ENCODE measurements at places on chromosomes 13 and 19. TPM values are rescaled to one million over a fixed set of nuclear protein-coding genes. Genes with fewer than 3 reads are reported as not detected.

DNA sequence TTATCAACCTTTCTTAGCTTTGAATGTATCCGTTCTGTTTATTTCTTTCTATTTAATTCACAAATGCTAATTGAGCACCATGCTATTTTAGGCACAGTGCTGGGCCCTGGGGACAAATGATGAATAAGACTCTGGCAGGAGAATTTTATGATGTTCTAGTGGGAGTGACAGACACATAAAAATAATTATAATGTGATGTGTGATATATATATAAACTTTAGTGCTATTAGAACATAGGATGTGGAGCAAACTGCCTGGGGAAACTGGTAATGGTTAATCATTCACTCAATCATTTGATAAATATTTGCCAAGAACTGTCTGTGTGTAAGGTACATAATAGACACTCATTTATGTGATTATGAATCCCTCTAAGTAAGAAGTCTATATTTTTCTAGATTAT lies 50.7 kb upstream of the FRY start:
- no peak for DNase-seq

DNA sequence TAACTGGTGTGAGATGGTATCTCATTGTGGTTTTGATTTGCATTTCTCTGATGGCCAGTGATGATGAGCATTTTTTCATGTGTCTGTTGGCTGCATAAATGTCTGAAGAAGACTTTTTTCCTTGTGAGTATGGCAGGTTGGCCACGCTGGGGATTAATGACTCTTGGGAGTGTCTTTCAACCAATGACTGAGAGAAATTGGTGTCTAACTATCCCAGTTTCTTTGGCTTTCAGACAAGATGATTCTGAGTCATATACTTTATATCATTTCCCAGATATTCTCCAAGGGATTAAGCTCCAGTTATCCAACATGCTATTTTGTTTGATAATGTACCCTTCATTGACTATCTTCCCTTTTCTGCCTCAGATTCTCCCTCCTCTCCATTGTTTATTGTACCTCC lies 35.5 kb upstream of the CSNK1A1L start:
- DNase-seq, result no peak

GRCh38 chr13:84136582-84136981 lies 254.3 kb upstream of the SLITRK1 start:
- no peak for DNase-seq

DNA sequence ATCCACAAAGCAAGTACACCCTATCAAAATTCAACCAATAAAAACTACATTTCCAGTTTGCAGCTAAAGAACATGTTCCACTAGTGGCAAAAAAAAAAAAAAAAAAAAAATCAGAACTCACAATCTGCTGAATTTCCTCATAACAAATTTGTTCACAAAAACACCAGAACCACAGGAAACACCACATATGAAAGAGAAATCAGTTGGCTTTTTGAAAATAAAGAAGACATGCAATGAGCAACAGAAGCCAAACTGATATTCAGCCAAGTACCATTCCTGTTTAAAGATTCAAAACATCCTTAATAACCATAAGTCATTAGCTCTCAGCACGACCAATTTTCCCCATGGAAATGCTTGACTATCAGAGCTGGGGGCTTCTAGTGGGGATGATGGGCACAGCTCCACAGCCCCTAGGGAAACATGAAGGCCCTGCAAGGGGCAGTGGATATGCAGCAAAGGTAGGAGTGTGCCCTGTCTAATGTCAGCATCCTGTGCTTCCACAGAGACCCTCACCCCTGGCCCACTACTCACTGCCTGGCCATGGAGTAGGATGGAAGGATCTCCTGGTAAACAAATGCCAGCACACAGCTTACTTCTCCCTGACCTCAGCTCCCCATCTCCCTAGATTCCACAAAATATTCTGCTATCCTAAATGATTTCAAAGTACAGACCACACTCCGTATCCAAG lies 74.0 kb upstream of the DOCK9 start:
- DNase-seq, result no peak

DNA sequence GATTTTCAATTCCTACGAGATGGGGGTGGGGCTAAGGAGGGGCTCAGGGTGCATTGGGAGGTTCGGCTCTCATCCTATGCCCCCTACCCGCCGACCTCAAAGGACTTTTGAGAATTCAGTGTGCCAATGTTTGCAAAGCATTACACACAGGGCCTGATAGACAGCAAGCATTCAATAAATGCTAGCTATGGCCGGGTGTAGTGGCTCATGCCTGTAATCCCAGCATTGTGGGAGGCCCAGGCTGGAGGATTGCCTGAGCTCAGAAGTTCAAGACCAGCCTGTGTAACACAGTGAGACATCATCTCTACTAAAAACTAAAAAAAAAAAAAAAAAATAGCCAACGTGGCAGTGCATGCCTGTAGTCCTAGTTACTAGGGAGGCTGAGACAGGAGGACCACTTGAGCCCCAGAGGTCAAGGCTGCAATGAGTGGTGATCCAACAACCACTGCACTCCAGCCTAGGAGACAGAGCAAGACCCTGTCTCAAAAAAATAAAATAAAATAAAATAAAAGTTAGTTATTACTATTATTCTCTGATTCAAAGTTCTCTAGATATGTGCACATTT lies 1.9 kb upstream of the CBLC start:
- DNase-seq, result no peak

GRCh38 chr13:32905063-32905863 lies 111.0 kb upstream of the KL start:
- DNase-seq, result peak; percentile 61

- DNase-seq, result peak; percentile 71
These were observed 3.3 kb upstream of the RASA3 start for GRCh38 chr13:114135731-114136171.

GRCh38 chr13:74977498-74977897 lies 504.5 kb downstream of the TBC1D4 start:
- DNase-seq, result no peak

DNA sequence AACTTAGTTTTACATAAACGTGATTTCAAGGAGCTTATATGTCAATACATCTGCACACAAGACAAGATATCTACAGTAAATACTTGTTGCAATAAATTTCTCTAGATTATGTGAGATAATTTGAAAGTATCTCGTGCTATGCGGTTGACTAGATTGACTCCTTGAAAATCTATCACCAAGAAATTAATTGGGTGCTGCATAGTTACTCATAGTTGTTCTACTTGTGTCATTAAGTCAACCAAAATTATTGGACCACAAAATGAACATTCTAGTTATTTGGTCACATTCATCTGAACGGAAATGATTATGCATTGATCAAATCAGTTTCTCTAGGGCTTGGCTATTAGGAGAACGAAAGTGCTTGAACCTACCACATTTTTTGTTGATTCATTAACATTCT lies 2291.5 kb downstream of the PCDH9 start:
- DNase-seq, result no peak

- no peak for DNase-seq
These were observed 10.1 kb downstream of the DPY19L3 start for GRCh38 chr19:32415669-32416068.

- DNase-seq, result no peak
These were observed 64.5 kb downstream of the ABCC4 start for GRCh38 chr13:95236774-95237173.

DNA sequence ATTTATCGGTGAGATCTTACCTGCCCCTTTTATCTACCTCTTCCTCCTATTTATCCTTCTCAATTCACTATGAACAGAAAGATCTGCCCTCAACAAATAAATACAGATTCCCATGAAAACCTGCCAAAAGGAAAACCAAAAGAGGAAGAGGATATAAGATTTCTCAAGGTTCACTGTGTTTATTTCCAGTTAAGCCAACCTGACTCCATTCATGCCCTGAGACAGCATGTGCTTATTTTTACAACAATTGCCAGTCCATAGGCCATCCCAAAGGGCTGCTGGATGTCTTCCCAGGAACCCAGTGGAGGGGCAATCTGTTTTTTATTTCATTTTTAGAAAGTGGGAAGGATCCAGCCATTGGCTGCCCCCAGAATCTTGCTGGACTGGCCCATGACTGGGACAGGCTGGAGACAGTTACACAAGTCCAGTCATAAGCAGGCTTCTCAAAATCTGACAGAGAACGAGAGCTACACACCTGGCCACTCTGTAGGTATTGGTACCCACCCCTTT lies 209.1 kb downstream of the IRS2 start:
- DNase-seq, result no peak

GRCh38 chr19:4378886-4379285 lies 21.5 kb downstream of the SH3GL1 start:
- peak; percentile 3 for DNase-seq

GRCh38 chr19:47075941-47076340 lies 27.5 kb upstream of the TMEM160 start:
- no peak for DNase-seq

DNA sequence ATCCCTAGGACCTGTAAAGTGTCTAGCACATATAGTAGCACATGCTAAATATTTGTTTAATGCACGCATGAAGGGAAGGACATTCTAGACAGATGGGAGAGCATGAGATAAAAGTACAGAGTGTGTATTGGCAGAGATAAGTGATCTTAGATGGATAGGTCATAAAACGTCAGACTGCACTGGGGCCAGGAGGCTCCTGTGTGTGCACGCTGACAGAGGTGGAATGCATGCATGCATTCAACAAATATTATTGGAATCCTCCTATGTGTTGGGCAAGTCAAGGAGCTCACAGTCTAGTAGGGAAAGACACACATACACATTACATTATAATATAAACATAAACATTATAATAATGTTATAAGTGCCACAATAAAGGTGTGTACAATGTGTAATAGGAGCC lies 73.3 kb downstream of the FGF9 start:
- DNase-seq, result no peak

- no peak for DNase-seq
These were observed 363 bp downstream of the SPIB start for GRCh38 chr19:50419022-50419579.

GRCh38 chr19:43300876-43301765 lies 31.8 kb upstream of the PSG9 start:
- no peak for DNase-seq

DNA sequence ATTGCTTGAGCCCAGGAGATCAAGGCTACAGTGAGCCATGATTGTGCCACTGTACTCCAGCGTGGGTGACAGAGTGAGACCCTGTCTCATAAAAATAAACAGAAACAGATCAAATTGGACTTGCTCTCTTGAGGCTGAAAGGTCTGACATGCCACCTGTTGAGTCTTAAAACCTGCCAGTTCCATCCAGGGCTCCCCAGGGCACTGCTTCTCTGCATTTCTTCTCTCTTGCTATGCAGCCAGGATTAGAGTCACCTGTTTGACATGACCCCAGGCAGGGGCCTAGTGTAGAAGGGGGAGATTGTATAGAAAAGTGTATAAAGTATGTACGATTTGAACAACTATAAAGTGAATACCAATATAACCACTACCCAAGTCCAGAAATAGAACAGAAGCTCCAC lies 45.4 kb downstream of the ARHGAP35 start:
- no peak for DNase-seq

DNA sequence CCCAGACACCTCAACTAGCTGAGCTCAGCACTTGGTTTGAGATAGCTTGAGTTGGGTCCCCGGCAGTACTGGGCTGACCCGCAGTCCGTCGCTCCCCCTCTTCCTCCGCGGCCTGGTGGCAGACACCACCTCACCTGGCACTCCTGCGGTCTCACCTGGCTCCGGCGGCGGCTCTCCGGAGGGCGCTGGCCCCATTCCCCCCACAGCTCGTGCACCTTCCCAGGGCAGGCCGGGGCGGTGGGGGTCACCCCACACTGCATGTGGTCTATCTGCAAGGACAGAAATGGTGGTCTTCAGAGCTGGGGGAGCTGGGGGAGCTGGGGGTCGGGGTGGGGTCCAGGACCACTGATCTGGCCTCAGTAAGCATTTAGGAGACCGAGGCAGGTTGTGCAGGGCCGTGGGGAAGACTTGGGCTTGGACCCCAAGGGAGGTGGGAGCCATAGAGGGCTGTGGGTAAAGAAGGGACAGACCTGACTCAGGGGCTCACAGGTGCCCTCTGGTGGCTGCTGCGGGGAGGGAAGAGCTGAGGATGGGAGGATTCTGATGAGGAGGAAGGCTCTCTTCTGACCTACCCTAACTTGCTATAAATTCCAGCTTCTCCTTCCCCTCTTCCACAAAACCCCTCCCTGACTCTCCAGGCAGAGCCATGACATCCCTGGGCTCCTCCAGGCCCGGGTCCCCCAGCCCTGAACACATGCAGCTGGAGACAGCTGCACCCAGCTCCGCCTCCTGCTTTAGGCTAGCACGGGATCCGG lies 6.7 kb upstream of the PLIN4 start:
- peak; percentile 59 for DNase-seq

DNA sequence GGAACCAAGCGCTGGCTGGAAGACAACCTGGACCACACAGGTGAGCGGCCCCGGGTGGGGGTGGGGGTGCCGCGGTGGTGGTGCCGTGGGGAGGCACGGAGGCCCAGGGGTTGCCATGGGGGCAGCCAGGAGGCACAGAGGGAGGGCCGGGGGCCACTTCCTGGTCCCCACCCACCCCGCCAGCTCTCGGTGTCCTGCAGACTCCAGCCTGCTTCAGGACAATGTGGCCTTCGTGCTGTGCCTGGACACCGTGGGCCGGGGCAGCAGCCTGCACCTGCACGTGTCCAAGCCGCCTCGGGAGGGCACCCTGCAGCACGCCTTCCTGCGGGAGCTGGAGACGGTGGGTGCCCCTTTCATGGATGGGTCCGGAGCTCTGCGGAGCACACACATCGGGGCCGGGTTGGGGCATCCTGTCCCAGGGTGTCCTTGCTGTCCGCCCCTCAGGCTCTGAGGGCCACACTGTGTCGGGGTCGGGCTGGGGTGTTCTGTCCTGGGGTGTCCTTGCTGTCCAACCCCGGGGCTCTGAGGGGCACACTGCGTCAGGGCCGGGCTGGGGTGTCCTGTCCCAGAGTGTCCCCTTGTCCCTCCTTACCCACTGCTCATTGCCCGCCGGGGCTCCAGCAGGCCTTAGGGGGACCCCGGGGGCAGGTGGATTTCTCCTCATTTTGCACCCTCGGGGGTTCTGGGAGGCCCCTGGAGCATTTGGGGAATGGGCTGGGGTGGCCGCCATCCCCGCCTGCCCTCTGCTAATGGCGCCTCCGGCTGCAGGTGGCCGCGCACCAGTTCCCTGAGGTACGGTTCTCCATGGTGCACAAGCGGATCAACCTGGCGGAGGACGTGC lies 18.3 kb downstream of the NCLN start:
- no peak for DNase-seq

DNA sequence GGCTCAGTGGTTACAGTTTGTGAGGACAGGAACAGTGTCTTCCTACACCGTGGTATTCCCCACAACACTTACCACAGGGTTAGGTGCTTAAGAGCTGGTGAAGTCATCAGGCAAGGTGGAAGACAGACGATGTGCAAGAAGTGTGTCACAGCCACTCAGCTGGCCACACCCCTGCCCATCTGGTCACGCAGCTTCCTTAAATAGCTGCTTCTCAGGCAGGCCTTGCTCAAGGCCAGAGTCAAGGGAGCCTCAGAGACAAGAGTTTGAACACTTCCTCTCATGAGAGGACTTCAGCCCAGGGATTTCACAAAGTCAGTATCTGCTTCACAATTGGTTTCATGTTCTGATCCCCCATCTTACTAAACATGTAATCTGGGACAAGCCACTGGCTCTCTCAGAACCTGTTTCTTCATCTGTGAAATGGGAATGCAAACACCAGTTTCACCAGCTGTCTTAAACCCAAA lies 80.3 kb upstream of the FRY start:
- DNase-seq, result peak; percentile 20

Gene NKPD1
- 1.4 TPM for total RNA-seq

Gene NLRP4
- total RNA-seq, result 0.80 TPM

Gene LYPD3
- total RNA-seq, result not detected

Gene DACH1
- not detected for total RNA-seq

Gene ATP4A
- total RNA-seq, result not detected

Gene C19orf44
- 3.2 TPM for total RNA-seq

Gene DCUN1D2
- total RNA-seq, result 13.8 TPM

Gene ZNF543
- 7.4 TPM for total RNA-seq

Gene PRSS57
- not detected for total RNA-seq

Gene PEAK3
- not detected for total RNA-seq
